ENCODE measurements at places on chromosomes 12 and 14. TPM values are rescaled to one million over a fixed set of nuclear protein-coding genes. Genes with fewer than 3 reads are reported as not detected.

The NPAS3 gene
- total RNA-seq = 0.32 TPM

- peaks cover 9% of the 10 kb centered on the region for H3K4me1 ChIP-seq
- H3K4me3 ChIP-seq = no peak overlapping the region
- H3K27ac ChIP-seq = no peak overlapping the region
- no peaks in the 10 kb centered on the region for H3K27me3 ChIP-seq
- no peaks in the 10 kb centered on the region for H3K36me3 ChIP-seq
Observed at GRCh38 chr12:46442738-46443137, 70.2 kb upstream of the SLC38A2 start.

The SYNDIG1L gene
- 0.39 TPM for total RNA-seq

The PAWR gene
- total RNA-seq = 94.0 TPM

DNA sequence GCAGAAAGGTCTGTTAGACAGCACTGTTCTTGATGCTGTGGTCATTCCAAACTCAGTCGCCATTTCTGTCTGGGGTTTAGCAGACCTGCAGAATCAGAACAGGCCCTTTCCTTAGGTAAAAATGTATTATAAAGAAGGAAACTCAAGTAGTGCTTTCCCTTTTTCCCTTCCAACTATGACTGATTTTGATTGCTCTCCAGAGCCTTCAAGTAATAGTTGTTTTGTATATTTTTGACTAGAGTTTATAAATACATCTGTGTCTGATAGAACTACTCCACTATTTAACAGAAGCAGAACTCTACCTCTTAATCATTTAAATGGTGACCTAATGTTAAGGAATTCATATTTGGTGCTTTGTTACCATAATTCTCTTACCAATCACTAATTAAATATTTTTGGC lies 74.0 kb downstream of the WNK1 start:
- no peaks in the 10 kb centered on the region for H3K27me3 ChIP-seq
- DNase-seq = no peak
- H3K27ac ChIP-seq = no peak overlapping the region
- peaks cover 34% of the 10 kb centered on the region for H3K36me3 ChIP-seq
- H3K4me3 ChIP-seq = no peak overlapping the region
- H3K4me1 ChIP-seq = no peaks in the 10 kb centered on the region

The TAS2R9 gene
- total RNA-seq = 1.8 TPM

GRCh38 chr14:52067873-52068614 lies 815 bp downstream of the NID2 start:
- peak; percentile 60 for DNase-seq
- peaks cover 57% of the 10 kb centered on the region for H3K4me1 ChIP-seq
- peak overlapping the region; percentile 87 for H3K27ac ChIP-seq
- no peaks in the 10 kb centered on the region for H3K27me3 ChIP-seq
- peaks cover 4% of the 10 kb centered on the region for H3K36me3 ChIP-seq

The CPNE6 gene
- 0.12 TPM for total RNA-seq

All from cardiac muscle cell (in vitro differentiated cells and primary cell).